ENCODE measurements at places on chromosomes 11 and 22.

GRCh38 chr11:76616676-76617552, 53.6 kb downstream of the LRRC32 start:
- DNase-seq, result no peak

DNA sequence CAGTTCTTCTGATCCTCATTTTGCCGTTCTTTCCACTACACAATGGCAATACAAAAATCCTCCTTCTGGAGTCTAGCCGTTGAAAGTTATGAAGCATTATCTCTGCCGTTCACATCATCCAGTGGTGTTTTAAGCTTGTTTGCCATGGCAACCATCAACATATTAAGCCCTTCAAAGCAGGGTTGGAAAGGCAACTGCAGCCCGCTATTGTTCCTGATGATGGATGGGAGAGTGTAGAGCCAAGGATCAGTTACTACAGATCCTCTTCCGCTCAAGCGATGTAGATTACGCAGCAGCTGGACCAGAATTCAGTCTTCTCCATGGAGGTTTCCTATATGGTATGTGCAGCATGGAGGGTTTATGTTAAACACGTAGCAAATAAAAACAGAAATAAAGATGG, 352.7 kb downstream of the NTM start:
- DNase-seq, result no peak

DNA sequence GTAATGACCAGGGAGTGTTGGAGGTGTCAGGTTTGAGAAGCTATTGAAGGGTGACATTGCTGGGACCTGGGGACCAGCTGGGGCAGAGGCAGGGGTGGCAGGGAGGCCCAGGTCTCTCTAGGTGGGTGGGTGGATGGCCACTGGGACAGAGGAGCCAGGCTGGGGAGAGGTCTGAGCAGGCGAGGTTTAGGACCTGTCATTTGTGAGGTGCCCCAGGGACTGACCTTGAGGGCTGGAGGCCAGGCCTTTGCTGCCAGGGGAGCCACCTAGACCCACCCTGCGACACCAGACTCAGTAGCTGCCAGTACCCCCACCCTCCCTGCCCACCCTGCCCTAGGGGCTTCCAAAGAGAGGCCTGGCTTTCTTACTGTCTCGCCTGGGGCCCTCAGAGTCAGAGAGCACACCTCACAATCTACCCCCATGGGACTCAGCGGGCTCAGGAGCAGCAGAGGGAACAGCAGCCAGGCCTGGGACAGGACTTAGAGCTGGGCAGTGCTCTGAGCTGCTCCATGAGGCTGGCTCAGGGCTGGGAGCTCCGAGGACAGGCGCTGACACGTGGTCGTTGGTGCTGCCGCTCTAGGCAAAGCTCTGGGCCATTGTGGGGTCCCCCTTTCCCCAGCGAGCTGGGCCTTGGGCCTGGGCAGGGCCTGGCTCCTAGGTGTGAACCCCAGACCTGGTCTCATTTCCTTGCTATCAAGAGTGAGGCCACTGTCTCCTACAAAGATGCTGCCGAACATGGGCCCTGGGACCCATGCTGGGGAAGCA, 28.6 kb upstream of the PPARA start:
- no peak for DNase-seq

DNA sequence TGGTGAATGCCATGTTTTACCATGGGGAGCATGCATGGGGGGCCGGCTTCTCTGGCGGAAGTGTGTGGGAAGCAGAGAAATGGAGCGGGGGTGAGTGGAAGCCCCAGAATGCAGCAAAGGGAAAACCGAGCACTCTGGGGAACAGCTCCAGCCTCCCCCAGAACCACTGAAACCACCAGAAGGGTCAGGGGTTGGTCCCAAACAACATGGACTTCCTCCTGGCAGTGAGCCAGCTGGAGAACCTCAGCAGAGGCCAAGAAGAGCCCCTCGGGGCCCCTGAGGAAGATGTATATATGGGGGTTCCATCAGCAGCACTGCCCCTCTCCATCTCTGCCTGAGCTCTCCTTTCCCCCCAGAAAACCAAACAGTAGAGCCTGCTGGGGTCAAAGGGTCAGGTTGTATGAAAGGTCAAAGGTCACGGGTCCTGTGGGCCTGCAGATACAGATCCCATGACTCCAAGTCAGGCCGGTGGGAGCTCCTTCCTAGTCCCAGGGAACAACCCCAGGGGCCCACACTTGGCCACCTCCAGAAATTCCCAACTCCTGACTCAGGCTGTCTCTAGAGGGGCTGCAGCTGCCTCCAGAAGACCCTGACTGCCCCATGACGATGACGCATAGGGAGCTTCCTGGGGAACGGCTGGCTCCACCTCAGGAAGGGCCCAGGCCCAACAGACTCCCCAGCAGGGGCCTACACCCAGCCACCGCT, 48.5 kb upstream of the TIMP3 start:
- DNase-seq, result no peak

DNA sequence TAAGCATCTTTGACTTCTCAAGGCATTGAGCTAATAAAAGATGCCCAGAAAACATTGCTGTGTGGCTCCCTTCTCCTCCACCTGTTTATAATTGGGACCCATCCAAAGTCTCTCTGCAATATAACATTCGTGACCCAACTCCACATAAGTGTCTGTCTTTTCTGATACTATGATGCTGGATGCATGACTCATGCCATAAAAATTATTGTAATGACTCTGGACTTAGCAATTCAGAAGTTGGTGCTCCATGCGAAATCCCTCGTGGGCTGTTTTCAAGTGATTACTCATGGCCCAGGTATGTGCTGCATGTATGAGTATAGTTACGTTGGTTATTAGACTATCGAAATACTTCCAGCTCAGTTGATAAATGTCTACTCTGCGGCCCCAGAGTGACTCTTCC, 11.7 kb downstream of the FJX1 start:
- DNase-seq, result no peak

- DNase-seq, result no peak
Observed at GRCh38 chr11:118619444-118620197, 12.2 kb downstream of the PHLDB1 start.

DNA sequence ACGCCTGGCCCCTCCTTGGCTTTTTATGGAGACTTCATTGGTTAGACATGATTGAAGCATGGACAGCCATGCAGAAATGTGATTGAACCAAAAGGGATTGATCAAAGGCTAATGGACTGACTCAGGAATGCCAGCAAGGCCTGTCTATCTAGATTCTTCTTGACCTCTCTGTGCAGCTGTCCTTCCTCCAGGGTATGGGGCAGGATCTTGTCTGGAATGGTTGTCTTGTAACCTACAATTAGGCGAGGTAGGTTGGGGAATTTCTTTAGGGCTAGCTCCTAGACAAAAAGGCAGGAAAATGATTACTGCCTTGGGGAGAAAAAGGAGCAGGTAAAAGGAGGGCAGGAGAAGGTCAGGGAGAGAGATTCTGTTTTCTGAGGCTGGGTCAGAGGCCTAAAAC, 59.6 kb upstream of the INCENP start:
- DNase-seq, result no peak

- DNase-seq, result no peak
Observed at GRCh38 chr11:16191868-16192240, 164.5 kb downstream of the SOX6 start.

- no peak for DNase-seq
Observed at GRCh38 chr11:12890476-12890875, 118.6 kb upstream of the RASSF10 start.

GRCh38 chr11:96481771-96482170, 92.0 kb downstream of the JRKL start:
- DNase-seq, result no peak

DNA sequence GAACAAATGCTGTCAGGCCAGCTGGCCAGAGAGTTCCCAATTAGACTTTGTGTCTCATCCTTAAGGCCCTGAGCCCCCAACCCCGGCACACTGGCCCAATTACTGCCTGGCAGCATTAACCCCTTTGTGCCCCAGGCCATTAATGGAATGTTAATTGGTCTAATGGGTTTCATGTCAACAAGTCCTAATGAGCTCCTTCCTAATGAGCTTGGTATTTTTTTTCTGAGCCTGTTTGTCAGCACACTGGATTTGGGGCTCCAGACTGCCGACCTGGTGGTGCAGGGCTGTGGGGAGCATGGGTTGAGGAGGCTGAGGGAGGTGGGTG, 148.8 kb downstream of the FEZ1 start:
- no peak for DNase-seq

- peak; percentile 71 for DNase-seq
Observed at GRCh38 chr11:31809857-31810778, 1.0 kb downstream of the PAX6 start.

- DNase-seq, result no peak
Observed at GRCh38 chr11:116610190-116610589, 162.6 kb downstream of the BUD13 start.

DNA sequence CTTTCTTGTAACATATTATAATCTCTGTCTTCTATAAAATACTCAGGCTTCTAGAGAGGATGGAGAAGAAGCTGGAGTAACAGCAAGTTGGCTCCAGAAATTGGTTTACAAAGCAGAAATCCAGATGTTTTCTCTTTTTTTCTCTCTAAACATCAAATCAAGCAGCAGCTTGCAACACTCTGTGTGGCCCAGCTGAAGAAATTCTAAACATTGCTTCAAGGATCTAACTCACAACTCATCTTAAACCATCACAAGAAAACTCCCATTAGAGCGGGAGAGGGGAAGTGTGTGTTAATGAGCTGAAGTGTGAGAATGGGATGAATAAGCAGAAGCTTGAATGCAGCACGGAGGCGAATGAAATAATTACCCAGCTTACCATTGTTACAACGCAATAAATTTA, 146.5 kb downstream of the OPCML start:
- no peak for DNase-seq

- peak; percentile 23 for DNase-seq
Observed at GRCh38 chr11:6737872-6738466, 33.8 kb downstream of the OR2AG2 start.

All from glutamatergic neuron (in vitro differentiated cells).